ENCODE measurements at places on chromosomes 12 and 14.

- DNase-seq = no peak
These were observed 101.5 kb downstream of the HELB start for GRCh38 chr12:66403746-66404145.

DNA sequence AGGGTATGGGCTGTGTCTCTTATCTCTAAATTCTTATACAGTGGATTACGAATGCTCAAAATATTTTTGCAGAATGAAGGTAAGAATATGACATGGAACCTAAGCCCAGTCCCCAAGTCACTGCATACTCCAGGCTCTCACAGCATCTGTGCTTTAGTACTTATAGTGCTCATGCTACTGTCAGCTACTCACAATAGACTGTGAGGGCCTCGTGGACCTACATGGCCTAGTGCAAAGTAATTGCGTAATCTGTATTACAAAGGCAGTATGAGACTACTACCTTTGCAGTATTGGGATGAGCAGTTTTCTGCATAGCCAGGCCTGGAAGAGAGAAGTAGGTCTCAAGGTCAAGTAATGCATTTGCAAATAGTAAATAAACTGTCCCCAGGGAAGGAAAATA, 27.9 kb downstream of the VWF start:
- no peak for DNase-seq

GRCh38 chr12:6666211-6666610, 3.3 kb upstream of the ING4 start:
- no peak for DNase-seq

- no peak for DNase-seq
These were observed 207.6 kb downstream of the CHST11 start for GRCh38 chr12:104664351-104664750.

GRCh38 chr14:23339506-23340268, 13.0 kb downstream of the SLC22A17 start:
- DNase-seq = no peak

DNA sequence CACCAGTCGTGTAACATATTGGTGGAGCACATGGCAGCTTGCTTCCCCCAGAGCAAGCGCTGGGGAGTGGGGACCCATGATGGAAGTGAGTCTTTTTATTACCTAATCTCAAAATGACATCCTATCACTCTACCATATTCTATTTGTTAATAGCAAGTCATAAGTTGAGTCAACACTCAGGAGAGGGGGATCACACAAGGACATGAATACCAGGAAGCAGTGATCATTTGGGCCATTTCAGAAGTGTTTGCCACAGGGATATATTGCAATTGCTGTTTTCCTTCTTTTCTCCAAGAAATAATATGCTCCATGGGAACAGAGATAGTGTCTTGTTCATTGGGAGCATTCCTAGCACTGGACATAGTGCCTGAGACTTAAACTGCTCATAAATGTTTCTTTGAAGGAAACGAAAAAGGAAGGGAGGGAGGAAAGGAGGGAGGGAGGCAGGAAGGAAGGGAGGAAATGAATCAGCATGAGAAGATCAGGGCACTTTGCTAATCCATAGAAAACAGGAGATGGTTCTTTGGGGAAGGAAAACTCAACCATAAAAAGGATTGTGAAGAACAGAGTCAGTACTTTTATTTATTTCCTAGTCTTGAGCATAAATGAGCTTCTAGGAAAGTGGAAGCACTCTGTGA, 39.2 kb upstream of the EEA1 start:
- DNase-seq = no peak

DNA sequence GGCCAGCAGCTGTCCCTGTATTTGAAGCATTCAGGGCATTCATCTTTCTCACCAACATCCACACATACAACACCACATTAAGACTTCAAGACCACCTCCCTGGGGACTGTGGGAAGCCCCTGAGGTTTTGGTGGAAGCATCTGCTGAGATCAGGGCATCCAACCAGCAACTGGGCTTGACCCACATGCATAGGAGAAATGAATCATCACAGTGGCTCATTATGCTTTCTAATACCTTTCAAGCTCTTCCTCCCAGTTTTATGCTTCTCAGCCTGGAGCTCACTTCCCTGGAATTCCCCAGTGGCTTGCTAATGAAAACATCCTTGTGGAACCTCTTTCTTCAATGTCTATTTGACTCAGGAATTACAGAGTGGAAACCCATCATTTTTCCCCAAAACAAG, 21.4 kb upstream of the CMKLR1 start:
- DNase-seq = no peak

DNA sequence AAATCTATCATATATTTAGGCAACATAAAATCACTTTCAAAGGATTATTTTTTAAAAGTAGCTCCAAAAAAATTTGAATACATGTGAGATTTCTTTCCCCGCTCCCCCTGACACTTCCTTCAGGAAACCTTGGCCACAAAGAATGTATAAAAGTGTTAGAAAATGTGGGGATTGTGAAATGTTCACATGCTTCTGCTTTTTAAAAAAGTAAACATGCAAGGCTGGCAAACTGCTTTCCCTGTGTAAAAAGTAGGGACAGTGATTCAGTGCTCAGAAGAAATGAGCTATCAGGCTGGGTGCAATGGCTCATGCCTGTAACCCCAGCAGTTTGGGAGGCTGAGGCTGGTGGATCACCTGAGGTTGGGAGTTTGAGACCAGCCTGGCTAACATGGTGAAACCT, 26.6 kb downstream of the MBIP start:
- DNase-seq = no peak

DNA sequence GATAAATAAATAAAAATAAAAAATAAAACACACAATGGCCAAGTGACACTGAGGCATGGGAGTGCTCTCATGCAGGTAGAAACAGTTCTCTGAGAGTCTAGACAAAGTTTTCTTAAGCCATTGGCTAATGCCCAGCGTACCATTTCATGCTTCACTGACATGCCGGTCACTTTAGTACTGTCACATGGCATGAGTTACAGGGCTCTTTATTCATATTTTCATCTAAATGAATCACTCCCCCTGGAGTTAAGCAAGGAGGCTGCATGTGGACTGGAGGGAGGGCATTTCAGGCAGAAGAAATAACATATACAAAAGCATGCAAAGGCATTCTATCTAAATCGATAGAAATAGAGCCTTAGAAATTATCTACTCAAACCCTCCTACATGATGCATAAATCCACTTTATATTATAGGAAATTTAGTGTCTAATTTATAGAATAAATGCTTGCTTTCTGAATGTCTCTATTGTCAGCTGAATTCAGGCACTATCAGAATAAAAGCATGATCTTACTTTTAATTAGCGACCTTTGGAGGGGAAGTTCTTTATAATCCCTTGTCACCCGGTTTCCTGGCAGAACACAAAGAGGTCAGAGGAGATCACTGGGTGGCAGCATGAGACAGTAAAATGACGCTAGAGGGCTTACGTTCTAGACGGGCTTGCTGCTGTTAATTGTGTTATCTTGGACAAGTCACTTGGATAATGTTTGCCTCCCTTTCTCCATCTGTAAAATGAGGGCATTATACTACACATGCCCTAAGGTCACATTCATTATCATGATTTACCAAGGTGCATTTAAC, 17.5 kb downstream of the DYRK4 start:
- DNase-seq = no peak

- DNase-seq = no peak
These were observed 184.2 kb upstream of the FOXN3 start for GRCh38 chr14:89600950-89601826.

DNA sequence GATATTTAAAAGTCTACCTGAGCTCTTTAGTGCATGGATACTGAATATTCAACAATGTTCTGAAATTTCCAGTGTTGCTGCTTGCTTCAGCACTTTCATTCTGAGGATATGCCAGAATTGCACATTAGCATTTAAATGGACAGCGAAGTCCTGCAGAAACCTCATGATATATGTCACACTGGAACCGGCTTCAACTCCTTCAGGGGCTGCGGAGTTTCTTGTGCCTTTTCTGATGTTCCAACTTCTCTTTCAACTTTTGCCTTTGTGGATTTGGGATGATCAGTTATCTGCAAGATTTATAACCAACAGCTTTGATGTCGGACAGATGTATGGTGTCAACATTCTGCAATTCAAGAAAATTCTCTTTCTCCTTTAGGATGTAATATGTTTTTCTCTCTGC, 142.5 kb upstream of the LMNTD1 start:
- no peak for DNase-seq

DNA sequence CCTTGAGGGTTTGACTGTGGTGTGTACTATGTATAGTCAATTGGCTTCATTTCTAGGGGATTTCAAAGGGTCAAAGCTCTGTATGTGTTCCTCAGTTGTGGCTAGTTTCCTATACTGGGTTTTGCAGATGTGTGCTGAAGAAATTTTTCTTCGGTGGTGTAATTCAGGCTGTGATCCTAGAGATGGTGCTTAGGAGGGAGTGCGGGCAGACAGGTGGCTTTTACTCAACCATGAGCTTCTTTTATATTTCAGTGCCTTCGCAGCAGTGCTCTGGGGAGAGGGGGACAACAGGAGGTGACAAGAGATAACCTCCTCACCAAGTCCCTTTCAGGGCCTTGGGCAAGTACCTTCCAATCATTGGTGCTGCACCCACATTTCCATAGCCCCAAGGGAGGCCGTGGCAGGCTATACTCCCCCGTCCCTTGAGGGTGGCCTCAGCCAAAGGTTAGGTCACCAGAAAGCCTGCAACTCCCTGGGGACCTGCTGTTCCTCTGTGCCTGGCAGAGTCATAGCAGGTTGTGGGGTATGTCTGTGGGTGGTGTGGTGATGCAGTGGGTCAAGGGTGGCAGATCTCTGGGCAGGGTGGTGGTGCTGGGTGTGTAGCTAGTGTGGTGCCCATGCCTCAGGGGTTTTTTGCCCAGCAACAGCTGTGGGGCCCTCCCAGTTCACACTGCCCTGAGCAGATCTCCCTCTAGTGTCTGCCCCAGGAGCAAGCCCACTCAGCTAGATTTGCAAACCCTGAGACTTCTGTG, 37.0 kb upstream of the TMX1 start:
- no peak for DNase-seq

- DNase-seq = no peak
These were observed 61.0 kb downstream of the PPM1A start for GRCh38 chr14:60309867-60310552.

GRCh38 chr12:12979731-12980259, 20.3 kb downstream of the HEBP1 start:
- no peak for DNase-seq

DNA sequence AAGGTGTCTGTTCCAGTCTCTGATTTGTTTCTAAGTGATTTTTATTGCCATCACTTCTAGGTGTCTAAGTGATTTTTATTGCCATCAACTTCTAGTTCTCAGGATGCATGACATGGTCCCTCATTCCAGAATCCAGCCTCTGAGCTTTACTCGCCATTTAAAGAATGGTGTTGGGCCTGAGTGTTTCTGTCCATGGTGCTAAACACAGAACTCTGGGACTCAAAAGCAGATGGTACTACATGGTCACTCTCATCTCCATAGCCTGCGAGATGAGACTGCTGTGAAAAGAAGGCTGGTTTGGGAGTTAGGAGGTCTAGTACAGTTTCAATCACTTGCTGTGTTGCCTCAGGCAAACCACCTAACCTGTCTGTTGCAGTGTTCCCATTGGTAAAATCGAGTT, 276.6 kb downstream of the NRXN3 start:
- DNase-seq = no peak

GRCh38 chr12:91040096-91040755, 17.6 kb downstream of the KERA start:
- no peak for DNase-seq

DNA sequence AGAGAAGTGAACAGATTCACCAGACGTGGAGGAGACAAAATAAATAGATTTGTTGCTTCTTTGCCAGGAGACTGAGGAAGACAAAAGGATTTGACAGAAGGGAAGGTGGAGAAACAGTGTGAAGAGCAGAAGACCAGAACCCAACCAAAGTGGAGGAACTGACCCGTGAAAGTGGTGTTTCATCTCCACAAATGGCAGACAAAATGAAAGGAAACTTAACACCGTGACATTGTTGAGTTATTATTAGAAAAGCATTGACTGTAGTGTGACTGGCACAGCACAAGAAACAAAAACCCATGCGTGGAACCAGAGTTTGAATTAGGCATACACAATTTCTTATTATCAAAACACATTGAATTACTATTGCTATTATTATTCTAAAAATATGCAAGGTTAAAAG, 518.1 kb downstream of the TMEM121 start:
- DNase-seq = no peak

DNA sequence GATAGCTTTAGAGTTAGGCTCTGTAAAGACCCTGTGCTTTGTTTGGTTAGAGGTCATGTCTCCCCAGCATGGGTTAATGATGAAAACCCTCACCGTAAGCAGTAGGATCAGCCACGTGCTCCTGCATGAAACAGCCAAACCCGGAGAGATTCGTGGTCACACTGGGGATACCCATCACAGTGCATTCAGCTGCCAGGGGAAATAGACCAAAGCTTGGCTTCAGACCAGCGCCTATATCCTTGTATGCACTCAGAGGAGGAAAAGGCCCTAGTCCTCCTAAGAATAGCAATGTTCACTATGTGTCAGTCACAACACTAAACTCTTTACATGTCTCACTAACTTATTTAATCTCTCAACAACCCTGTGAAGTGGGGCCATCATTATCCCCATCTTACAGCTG, 16.3 kb downstream of the SPX start:
- no peak for DNase-seq

DNA sequence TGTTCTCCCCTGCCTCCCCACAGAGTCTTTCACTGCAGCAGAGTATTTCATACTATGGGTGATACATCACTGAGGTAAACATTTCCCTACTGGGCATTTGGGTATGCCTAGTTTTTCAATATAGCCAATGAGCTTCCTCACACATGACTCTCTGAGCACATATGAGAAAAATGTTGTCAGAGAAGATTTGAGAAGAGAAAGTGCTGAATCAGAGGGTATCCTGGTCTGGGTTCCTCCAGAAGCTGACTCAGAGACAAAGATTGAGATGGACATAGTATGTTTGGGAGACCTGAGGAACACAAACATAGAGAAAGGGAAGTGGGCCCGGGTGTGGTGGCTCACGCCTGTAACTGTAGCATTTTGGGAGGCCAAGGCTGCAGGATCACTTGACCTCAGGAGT, 12.6 kb downstream of the SLC8B1 start:
- no peak for DNase-seq

- DNase-seq = no peak
These were observed 214.0 kb upstream of the RTL1 start for GRCh38 chr14:101117543-101117942.

GRCh38 chr14:99660006-99660566, 15.2 kb downstream of the HHIPL1 start:
- DNase-seq = no peak

DNA sequence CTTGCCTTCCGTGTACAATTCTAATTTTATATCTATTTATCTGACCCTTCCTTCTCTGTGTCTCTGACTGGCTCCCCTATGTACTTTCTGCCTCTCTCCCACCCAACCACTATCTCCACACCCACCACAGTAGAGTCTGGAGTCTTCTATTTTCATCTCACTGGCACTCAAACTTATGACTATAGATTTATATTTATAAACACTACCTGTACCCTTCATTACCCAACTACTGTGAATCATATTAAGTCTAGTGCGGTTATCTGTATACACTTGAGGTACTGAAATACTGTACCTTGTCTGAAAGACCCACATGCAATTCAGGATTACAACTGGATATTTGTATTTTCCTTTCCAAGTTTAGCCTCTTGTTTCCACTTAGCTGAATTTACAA, 36.1 kb downstream of the ATP2B1 start:
- DNase-seq = no peak

GRCh38 chr12:95642583-95642982, 91.3 kb upstream of the USP44 start:
- no peak for DNase-seq

All from activated T-cell treated with anti-CD3 and anti-CD28 coated beads, Interleukin-2, amount 50 U/mL, for 48 hours (primary cell).